ENCODE measurements at places on chromosomes 2 and 18.

DNA sequence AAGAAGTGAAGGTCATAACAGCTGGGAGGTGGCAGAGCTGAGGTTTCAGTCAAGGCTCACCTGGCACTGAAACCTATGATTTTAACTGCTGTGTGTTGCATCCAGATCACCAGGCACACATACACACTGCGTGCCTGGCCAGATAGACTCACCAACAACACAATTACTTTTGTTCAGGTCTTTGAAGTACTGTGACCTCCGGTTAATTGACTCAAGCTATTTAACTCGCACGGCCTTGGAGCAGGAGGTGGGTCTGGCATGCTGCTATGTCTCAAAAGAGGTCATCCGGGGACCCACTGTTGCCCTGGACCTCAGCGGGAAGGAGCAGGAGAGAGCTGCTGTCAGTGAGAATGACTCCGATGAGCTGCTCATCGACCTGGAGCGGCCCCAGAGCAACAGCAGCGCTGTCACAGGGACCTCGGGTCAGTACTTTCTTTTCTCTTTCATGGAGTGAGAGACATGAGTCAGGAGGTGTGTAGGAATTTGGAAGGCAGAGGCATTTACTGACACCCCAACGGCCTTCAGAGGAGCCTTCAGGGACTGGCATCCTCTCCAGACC, 104.1 kb downstream of the ESCO1 start:
- DNase-seq, result no peak

GRCh38 chr2:60247471-60247870, 306.0 kb downstream of the BCL11A start:
- DNase-seq, result no peak

GRCh38 chr2:223740679-223741078, 96.7 kb downstream of the AP1S3 start:
- no peak for DNase-seq

- no peak for DNase-seq
Observed at GRCh38 chr2:233047667-233048066, 12.5 kb upstream of the INPP5D start.

DNA sequence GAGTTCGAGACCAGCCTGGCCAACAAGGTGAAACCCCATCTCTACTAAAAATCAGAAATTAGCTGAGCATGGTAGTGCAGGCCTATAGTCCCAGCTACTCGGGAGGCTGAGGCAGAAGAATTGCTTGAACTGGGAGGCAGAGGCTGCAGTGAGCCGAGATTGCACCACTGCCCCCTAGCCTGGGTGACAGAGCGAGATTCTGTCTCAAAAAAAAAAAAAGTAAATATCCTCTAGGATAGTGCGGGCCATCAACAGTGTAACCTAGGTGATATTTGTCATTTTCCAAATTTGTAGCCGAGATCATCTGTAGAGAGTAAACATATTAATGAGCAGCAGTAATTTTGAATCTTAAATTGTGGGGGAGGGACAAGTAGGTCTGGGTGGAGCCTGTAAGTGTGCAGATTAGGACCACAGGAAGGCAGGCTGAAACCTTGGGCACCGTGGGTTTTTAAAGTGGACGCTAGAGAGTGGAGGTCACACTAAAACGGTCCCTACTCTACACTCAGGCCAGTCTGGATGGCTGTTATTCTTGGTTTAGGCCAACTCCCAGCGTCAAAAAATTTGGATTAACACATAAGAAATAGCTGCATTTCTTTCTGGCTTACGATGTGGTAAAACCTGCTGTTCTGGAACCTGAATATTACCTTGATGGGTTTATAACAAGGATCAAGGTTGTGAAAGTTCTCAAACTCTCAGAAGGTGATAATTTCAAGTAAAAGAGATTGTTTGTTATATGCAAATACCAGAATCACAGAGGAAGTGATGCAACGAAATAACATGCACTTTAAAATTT, 22.7 kb upstream of the TET3 start:
- no peak for DNase-seq

GRCh38 chr2:36539631-36540030, 58.3 kb downstream of the FEZ2 start:
- DNase-seq, result no peak

DNA sequence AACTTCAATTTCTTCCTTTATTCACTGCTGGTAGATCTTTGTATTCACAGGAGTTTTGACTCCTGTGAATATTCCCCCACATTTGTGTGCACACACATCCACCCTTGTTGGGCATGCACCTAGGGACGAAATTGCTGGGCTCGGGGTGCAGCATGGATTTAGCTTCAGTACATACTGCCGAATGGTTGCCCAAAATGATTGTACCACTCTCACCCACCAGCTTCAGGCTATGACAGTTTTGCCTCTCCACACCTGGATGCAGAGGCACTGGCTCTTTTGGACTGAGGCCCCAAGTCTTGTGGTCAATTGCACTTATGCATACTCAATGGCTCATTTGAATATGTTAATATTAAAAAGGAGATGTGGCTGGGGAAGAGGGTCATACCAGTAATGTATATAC, 65.1 kb upstream of the ODC1 start:
- no peak for DNase-seq

DNA sequence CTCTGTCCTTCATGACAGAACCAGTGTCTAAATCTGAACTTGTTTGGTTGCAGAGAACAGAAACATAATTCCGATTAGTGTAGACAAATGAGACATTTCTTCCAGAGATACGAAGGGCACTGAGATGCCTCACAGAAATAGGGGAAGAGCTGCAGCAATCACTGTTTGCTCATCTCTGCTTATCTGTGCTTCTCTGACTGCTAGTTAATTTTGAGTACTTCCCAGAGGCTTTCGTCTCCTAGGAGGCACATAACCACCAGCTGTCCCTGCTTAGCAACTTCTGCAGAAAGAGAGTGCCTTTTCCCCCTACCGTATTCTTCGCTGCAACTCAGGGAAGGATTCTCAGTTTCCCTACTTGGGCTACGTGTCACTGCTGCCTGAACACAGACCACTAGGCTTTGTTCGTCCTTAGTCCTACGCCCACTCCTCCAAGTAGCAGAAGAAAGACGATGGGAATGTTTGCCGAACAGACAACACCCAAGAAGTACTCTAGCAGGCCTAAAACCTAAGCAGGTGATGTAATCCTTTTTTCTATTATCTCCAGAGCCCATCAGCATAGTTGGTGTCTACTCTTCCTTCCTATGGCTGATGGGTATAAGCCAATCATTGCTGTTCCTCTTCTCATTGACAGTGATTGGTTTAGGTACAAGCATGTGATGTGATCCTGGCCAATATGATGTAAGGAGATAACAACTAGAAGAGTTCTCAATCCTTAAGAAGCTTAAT, 63.6 kb downstream of the TNP1 start:
- DNase-seq, result no peak

- DNase-seq, result no peak
Observed at GRCh38 chr2:188269004-188269403, 22.7 kb upstream of the GULP1 start.

DNA sequence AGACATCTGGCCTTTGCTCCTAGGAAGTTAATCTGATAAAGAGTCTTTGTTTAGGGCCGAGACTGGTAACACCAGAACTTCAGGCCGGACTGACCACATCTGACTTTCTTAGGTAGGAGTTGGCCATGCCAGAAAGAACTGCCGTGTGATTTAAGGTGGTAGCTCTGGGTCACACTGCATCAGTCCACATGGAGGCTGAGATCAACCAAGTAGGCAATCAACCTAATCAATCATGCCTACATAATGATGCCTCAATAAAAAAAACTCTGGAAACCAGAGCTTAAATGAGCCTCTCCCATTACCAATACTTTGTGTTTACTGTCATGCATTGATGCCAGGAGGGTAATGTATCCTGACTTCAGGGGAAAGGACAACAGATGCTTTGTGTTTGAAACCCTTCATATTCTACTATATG, 44.1 kb upstream of the ORC2 start:
- no peak for DNase-seq

GRCh38 chr2:64114063-64114911, 29.9 kb downstream of the PELI1 start:
- DNase-seq, result no peak

DNA sequence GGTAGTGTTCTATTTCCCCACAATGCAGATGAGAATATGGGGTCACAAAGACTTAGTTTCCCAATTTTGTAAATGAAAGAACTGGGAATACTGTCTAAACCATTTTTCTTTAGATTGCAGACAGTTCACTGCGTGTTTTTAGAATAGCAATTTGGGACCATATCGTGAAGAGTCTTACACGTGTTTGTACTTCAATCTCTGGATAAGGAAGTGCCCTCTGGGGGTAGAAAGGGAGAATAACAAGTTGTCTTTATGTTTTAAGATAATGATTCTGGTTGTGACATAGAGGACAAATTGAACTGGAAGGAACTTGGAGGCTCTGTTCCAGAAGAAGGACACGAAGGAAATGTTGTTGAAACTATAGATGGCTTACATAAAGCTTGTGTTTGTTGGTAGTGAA, 457.7 kb downstream of the CBLN2 start:
- no peak for DNase-seq

DNA sequence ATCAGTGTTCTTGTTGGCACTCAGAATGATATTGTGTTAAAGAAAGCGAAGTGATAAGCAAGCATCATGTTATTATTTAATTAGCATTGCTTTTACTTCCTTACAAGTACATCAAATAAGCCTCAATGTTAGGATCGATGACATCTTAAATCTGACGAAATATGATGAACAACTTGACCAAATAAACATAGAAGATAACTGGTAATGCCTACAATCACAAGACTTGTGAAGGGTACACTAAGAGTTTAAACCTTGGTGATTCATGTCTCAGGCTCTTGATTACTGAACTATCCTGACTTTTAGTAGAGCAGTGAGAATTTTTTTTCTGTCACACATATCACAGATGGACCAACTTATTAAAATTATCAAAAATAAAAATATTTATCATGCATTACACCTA, 500.8 kb upstream of the ZEB2 start:
- no peak for DNase-seq

DNA sequence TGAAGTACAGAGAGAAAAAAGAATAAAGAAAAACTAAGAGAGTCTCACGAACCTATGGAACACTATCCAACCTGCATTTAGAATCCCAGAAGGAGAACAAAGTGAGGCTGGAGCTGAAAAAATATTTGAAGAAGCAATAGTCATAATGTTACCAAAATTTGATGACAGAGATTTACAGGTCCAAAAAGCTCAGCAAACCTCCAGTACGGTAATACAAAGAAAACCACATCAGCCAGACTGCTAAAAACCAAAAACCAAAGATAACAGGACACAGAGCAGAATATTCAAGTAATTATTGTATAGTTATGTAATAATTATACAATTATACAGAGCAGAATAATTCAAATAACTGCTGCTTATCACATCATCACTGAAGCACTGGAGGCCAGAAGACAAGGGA, 23.7 kb downstream of the ATL2 start:
- DNase-seq, result no peak

DNA sequence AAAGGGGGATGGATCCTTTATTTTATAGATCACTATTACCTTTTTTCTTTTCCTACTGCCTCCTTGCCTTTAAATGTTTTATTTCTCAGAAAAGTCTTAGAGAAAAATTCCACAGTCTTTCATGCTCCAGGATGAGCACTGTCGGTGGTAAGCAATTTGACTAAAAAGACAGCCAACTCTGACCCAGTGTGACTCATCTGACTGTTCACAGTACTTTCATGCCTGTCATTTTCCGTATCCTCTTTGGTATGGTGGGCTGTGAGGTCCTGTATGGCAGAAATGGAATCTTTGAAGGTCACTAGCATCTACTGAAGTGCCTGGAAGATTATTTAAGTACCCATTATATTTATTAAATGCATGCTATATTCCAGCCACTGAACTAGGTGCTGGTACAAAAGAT, 2.1 kb upstream of the RFTN2 start:
- DNase-seq, result no peak

GRCh38 chr2:47741101-47741500, 41.8 kb upstream of the MSH6 start:
- DNase-seq, result no peak

DNA sequence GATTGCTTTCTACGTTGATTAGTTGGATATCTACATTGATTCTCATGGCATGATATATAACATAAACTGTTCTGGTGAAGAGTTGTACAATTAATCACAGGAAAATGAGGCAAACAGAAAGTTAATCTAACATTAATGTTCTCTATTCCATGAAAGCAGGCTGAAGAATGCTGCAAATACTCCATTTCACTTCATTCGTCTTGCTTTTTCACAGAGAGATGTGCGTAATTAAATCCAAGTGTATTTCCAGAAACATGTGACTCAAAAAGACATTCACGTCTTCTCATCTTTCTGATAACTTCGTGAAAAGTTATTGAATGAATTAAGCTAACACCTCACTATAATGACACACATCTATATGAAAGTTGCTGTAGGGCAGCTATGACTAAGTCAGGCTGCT, 1471.5 kb downstream of the DPP10 start:
- no peak for DNase-seq

DNA sequence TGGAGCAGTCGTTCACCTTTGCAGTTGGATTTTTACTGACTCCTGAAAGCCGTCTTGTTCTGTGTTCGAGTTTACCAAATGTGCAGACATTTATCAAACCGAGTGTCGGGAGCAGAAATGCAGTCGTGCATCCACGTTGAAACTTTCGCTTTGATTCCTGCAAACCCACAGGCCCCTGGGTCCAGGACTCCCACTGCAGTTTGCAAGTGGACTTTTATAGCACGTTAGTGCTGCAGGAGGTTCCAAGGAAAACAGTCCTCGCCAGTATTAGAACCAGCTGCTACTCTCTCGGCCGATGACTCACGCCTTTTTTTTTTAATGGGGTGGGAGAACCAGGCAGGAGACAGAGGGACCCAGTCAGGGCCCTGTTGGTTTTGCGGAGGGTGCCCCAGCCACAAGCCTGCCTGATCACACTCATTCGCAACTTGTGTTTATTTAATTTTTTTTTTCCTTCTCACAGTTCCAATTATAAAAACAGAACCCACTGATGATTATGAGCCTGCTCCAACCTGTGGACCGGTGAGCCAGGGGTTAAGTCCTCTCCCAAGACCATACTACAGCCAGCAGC, 90.1 kb downstream of the NFATC1 start:
- DNase-seq, result no peak

GRCh38 chr2:106541333-106541732, 54.2 kb downstream of the CD8B2 start:
- no peak for DNase-seq

DNA sequence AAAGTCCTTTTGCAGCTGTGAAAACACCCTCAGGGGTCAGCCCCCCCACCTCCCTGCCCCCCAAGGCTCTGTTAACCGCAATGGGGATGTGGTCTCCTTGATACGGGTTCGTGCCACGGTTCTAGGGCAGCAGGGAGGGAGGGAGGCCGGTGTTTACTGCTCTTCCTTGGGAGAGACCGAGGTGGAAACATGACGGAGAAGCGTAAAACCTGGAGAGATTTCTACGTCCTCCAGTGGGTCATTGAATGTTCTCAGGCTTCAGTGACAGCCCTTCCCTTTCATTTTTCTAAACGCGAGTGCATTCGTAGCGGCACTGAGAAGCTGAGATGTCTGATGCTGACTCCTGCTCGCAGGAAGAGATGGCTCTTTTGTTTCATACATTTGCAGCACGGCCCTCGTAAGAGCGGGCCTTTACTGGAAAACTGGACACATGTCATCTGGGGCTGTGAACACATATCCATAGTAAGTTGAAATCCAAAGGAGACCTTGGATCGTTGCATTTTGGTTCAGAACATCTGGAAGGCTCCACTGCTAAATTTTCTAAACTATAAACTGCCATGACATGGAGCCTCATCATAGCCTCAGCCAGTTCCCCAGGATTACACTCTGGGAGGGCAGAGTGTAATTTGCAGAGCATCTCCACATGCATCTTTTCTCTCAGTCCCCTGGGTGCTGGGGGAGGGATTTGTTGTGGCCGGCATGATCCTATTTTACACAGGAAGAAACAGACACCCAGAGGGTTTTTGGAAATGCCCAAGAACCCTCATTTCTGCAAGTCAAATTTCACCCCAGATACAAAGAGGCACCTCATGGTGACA, 40.6 kb upstream of the HDAC4 start:
- DNase-seq, result no peak

GRCh38 chr2:218709908-218710307, 727 bp upstream of the TTLL4 start:
- no peak for DNase-seq

Data from left lobe of liver (tissue), 2 donors.